ENCODE measurements at places on chromosomes 3 and 15.

DNA sequence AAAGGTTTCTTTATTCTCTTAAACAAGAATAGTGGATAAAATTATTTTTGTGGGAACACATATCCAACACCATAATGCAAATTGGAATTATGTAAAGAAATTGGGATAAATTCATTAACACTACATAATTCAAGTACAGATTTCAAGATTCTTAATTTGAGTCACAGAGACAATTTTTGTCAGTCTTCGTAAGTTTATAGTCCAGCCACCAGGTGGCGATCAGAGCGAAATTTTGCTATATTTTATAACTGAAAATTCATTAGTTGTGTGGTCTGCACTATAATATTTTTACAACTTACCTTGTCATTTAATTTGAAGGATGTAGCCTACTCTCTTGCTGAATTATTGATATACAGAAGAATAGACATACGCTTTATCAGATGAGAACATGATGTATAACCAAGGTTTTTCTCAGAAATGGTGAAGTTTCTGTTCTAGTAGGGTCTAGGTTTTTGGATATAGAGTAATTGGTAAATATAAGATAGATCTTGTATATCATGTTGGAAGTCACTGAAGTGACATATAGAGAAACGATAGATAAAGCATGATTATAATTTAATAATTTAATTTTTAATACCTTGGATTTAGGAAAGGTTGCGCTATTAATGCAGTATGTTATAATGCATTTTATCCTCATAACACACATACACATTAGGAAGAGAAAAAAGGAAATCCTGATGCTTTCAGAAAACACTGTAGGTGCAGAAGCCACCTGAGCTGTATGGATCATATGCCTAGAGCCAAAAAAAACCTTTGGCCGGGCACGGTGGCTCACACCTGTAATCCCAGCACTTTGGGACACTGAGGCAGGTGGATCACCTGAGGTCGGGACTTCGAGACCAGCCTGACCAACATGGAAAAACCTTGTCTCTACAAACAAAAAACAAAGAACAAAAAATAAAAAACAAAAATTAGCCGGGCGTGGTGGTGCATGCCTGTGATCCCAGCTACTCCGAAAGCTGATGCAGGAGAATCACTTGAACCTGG, 31.7 kb downstream of the PLSCR4 start:
- peak; percentile 46 for DNase-seq

GRCh38 chr3:99896482-99896881, 78.8 kb downstream of the CMSS1 start:
- DNase-seq = no peak

DNA sequence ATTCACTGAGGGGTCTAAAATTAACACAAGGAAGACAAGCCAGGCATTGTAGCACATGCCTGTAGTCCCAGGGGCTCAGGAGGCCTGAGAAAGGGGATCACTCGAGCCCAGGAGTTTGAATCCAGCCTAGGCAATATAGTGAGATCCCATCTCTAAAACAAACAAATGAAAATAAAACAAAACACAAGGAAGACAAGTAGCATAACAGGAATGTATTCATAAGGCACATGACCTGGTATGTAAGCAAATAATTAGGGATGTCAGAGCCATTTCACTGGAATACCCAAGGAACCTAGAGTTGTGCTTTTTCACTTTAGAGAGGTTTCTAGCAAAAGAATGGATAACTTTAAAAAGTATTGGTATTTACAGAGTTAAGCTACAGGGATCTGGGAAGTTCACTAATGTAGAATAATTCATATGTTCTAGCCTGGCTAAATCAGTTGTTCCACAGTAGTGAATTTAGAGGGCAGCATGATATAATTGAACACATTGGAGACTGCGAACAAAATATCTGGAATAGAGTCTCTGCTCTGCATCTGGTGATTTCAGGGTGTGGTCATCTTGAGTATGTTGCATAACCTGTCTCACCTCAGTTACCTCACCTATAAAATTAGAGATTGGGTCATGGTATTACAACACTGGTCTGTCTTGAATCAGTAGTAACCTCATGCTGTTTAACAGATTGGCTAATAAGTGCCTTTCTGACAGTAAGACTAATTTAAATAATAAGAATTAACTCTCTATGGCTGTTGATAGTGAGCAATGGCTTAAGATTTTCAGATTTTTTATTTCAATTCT, 9.3 kb downstream of the GRAMD1C start:
- DNase-seq = no peak

GRCh38 chr3:94548581-94549316, 485.9 kb downstream of the NSUN3 start:
- DNase-seq = no peak

DNA sequence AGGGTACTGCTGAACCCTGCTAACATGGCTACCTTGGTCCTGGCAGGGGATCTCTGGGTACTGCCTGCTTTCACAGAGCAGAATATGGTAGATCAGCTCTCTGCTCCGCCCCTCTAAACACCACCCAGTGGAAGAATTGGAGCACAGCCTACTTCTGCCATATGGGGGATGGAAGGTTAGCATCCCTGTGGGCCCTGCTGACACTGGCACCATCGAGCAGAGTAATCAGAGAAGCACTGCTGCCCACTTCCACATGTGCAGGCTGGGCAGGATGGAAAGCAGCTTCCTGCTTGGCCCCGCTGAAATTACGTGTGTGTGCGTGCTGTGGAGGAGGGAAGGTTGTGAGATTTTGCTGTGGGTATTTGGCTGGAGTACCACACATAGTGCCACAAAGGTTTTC, 24.8 kb downstream of the CCR1 start:
- no peak for DNase-seq

DNA sequence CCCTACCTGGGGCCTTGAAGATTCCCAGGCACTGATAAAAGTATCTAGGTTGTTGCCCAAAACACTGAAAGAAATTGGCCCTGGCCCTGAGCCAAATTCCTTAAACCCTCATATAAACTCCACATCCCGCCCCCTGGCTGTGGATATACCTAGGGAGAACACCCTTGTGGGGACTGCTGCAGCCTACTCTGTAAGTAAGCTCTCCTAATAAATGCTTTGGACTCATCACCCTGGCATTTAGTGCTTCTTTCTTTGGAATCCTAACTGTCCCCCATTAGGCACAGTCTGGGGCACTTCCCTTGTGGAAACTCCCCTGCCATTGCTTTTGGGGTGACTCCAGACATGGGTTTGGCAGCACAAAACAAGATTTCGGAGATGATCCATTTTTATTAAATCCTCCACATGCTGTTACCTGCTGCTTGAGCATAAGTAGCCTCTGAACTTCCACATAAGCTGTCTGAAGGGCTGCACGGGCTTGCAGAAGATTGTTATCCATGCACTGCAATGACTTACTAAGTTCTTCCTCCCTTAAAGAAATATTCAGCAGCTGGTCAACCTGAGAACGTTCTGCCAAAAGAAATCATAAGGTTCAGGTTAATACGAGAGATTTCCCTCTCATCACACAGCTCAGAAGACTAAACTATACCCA, 46.4 kb downstream of the ZNF106 start:
- no peak for DNase-seq

DNA sequence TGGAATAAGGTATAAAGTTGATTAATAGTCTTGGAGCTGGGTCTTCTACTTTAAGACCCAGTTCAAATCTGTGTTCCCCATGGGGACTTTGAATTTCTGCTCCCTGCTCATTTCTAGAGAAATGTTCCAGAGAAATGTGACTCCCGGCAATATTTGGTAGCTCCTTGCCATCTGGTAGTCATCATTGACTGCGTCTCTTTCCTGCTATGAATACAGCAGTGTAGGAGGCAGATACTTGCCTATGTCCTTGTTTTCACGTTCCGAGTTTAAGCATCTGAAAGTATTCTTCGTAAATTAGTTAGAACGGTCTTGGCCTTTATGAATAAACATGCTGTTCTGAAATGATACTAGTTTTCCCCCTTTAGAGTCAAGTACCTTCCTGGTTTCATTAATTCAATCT, 352.9 kb downstream of the PTPRG start:
- DNase-seq = no peak

DNA sequence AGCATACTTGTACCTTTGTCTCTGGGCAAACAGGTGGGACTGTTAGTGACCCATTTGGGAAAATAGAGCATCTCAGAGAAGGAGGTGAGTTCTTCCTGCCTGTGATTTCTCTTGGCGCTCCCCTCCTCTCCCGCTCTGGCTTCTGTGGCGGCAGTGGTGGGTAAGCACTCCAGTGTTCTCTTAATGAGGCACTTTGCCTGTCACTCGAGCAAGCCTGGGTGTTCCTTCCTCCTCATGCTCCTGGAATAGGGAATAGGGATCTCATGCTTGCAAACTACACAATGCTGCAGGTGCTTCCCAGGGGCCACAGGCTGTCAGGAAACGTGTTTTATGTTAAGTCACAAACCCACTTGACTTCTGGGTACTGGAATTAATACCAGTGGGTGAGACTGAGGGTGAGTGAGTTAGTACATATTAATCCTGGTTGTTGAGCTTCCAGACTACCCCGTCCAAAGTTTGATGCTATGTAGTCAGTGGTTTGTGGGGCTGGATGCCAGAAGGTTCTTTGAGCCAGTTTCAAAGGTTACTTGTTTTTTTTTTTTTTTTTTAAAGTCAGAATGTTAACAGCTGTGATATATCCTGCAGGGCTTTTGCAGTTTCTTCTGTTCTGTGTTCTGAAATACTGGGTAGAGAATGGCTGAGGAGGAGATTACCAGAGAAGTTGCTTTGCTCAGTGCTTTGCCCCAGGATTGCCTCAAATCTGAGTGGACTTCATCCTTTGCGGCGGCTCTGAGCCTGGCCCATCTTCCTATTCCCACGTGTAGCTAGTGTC, 30.5 kb downstream of the EDEM1 start:
- no peak for DNase-seq

DNA sequence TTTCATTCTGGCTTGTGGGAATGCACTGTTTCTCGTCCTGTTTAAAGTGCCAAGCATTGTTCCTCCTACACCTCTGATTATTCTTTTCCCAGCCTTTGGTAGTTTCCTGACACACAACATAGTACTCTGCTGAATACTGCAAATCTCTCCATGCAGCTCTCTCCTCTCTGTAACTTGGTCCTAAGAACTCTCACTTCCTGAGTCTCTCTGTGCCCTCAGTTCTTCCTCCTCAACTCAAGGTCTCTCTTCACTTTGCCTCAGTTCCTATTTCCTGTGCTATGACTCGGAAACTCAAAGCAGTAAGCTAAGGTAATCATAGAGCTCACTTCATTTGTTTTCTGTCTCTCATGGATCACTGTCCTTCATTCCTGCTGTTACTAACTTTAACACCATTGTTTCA, 113.4 kb downstream of the ZNF280D start:
- no peak for DNase-seq

GRCh38 chr15:69161878-69162213, 1.4 kb downstream of the GLCE start:
- no peak for DNase-seq

Data from cerebellar cortex (tissue), 1 donor.